ENCODE measurements at places on chromosomes 3 and 15.
A peak's percentile ranks its signal among the peaks of the same experiment; 100 is the strongest.

DNA sequence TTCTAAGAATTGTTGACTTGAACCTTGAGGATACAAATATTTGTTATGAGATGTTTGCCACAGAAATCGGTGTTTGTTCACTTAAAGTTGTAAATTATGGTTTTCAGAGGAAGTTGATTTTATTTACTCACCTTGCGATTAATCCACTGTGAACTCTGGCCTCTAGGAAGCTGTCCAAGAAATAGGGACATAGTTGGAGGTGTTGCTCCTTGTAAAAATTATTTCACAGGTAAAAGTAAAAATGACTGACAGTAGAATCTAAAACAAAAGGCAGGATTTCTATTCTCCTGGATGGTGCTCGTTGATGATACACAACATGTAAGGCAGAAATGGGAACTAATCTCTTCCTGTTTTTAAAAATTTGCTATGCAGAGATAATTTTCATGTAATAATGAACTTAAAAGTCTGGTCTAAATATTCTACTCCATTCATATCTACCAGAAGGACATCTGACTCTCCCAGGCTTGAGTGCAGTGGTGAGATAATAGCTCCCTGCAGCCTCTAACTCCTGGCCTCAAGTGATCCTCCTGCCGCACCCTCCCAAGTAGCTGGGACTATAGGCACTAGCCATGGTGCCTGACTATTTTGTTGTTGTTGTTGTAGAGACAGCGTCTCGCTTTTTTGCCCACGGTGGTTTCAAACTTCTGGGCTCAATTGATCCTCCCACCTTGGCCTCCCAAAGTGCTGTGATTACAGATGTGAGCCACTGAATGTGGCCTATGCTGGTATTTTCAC lies 17.1 kb upstream of the LZTFL1 start:
- no peak for DNase-seq

DNA sequence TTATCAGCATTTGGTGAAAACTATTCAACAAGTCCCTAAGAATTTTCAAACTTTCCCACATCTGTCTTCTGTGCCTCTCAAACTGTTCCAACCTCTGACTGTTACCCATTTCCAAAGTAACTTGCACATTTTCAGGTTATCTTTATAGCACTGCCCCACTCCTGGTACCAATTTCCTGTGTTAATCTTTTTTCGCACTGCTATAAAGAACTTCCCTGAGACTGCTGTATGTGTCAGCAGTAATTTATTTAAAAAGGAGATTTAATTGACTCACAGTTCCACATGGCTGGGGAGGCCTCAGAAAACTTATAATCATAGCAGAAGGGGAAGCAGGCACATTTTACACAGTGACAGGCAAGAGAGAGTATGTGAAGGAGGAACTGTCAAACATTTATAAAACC lies 310.9 kb upstream of the SLITRK3 start:
- DNase-seq, result no peak

GRCh38 chr15:48647962-48648361 lies 2.5 kb upstream of the FBN1 start:
- peak; percentile 45 for DNase-seq

DNA sequence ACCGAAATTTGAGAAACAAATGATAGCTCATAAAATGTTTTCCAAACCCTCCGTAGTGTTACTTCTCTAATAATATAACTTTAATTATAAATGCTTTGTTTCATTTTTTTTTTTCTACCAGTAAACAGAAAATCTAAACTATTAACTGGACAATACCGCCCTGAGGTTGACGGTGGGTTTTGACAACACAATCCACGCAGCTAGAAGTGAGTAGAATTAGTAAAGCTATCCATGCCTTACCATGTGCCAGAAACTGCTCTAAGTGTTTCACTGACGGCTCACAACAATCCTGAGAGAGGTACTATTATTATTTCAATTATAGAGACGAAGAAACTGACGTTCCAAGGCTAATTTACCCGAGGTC lies 410 bp downstream of the NDUFAF1 start:
- DNase-seq, result no peak

DNA sequence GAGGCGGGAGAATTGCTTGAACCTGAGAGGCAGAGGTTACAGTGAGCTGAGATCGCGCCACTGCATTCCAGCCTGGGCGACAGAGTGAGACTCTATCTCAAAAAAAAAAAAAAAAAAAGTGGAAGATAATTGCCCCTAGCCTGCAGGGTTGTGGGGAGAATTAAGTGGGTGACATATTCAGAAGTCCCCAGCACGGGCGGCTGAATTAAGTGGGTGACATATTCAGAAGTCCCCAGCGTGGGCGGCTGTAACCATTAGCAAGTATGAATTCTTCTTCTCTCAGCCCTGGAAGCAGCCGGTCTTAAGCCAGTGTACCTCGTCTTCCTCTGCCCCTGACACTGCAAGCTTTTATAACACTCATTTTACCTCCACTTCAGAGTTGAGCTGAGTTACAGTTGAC lies 44.7 kb downstream of the FBLN2 start:
- no peak for DNase-seq

GRCh38 chr15:73119478-73119877 lies 67.2 kb downstream of the NEO1 start:
- DNase-seq, result no peak

DNA sequence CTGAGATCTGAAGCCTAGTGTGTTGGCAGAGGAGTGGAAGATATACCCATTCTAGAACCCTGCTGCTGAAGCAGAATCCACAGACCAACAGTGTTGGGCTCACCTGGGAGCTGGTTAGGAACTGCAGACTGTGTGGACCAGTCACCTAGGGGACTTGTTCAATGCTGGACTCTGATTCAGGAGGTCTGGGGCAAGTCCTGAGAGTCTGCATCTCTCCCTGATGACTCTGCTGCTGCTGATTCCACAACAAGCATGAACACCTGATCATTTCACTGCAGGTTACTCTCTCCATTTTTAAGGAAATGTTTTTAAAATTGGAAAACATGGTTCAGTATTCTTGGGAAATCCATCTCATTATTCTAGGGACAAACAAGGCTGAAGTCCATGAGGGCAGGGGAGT lies 84.9 kb downstream of the SEMA6D start:
- DNase-seq, result no peak

GRCh38 chr3:4825436-4826236 lies 153.6 kb upstream of the BHLHE40 start:
- DNase-seq, result peak; percentile 62

DNA sequence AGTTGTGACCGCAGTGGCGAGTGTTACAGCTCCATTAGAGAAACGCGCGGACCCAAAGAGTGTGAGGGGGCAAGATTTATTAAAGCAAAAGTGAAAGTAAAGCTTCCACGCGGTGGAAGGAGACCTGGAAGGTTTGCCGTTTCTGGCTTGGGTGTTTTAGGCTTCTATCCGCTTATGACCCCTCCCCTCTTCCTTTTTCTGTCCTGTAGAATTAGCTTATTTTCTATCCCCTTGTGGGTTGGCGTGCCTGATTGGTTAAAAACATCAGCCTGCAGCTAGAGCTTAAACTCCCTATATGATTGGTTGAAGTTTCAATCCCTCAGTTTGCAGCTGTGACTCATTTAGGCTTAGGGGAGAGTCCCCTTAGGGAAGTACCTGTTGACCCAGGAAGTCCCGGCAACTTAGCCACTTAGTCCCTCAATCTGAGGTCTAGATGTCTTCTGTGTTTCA lies 39.6 kb downstream of the C3orf38 start:
- no peak for DNase-seq

DNA sequence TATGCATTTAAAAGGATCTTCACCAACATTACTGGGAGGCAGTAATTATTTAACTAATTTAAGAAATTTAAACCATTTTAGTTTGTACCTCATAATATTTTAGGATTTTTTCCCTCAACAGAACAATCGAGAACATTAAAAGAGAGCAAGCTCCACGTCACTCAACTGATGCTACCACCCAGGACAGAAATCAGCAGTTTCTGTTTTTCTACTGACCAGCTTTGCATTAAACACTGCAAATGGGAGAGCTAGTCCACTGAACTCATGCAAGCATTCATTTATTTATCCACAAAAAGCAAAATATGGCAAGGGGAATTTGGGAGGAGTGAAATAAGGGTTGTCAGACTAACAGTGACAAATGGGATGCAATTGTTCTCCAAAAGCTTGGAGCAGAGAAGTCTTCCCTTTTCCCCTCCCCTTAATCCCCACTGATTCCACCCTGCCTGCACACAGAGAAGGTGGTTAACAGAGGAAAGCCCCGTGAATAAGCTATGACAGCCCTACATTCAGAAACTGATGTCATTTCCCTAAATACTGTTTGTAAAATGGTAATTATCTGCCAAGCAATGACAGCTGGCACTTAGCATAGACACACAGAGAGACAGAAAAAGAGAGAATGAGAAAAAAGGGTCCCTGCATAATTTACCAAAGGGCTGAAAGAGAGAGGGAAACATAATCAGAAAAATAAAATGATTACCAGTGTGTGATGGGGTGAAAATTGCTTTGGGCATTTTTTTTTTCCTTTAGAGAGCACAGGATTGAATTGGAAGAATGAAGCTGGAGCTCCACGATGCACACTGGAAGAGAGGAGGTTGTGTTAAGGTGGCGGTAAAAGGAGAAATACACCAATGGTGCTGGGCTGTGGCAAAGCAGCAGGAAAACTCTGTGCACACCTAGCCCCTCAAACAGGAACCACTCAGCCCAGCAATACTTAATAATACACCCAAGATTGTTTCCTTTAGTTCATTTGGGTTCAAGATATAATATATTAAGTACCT lies 777.4 kb downstream of the TUSC7 start:
- no peak for DNase-seq

DNA sequence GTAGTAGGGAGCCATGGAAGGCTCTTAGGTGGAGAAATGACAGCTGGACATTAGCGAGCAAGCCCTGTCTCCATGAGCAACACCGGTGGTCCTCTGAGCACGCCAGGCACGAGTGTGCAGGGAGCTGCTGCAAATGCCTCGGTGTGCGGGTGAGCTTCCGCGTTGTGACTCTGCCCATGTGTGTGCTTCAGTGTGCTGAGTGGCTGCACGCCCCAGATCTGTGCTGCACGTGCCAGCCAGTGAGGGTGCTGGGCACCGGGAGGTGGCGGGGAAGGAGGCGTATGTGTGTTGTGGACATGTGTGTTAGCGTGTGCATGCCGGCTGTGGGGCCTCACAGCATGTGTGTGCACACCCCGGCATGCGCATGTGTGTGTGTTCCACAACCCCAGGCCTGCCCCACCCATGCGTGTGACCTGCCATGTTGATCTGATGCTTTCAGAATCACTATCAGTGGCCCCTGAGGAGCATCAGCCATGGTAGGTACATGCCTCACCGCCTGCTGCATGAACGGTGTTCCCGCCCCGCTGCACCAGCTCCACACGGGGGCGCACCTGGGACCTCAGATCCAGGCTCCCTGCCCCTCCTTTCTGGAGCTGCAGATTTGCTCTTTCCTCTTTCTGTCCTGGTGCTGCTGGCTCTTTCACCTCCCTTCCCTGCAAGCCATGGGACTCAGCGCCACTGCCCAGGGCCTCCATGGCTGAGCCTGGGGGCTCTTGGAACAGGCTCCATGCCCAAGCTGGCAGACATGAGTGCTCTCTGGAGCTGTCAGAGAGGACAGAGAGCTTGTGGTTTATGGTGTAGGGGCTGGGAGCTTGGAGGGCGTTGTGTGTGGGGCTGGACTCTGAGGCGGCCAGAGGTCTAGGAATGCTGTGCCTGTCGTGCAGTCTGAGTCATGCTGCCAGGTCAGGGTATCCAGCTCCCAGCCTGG lies 169.4 kb downstream of the TBC1D2B start:
- peak; percentile 14 for DNase-seq

- DNase-seq, result no peak
Measured at GRCh38 chr15:71128939-71129562, 13.8 kb downstream of the THSD4 start.

- no peak for DNase-seq
Measured at GRCh38 chr3:100097919-100098783, 16.1 kb downstream of the FILIP1L start.

DNA sequence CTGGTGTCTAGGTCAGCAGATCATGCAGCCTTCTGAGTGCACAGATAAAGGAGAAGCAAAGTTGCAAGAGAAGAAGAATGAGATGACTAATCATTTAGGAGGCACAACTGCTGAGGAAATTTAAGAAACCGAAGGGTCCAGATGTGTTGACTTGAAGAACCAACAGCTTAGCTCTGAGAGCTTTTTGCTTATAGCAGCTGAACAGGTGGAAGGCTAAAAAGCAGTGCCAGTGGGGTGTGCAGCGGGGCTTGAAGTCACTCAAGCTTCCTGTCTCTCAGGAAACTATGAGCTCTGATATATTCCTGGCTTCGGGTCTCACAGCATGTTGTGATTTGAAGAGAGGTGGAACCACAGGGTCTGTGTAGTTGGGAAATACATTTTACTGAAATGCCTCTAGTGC lies 305.7 kb downstream of the RYR3 start:
- DNase-seq, result no peak

DNA sequence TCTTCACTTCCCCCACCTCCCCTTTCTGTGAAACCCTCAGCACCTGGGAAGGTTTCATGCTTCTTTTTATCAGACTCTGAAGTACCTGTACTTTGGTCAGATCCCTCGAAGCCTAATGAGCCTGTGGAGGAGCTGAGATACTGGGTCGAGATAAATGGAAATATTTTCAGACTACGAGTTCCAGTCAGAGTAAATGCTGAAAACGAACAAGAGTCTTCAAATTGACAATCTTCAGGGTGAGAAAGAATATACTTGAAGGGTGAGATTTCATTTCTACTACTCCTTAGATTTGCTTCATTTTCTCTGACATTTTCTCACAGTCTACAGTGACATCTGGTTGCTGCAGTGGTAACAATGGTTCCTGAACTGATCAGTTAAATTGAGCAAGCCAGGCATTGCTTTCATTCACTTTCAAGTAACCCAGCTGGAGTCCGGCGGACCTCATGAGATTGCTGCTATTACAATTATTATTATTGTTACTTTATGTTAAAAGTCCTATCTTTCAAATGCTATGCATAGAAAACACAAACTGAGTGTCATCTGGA lies 337.2 kb downstream of the VGLL3 start:
- peak; percentile 9 for DNase-seq

DNA sequence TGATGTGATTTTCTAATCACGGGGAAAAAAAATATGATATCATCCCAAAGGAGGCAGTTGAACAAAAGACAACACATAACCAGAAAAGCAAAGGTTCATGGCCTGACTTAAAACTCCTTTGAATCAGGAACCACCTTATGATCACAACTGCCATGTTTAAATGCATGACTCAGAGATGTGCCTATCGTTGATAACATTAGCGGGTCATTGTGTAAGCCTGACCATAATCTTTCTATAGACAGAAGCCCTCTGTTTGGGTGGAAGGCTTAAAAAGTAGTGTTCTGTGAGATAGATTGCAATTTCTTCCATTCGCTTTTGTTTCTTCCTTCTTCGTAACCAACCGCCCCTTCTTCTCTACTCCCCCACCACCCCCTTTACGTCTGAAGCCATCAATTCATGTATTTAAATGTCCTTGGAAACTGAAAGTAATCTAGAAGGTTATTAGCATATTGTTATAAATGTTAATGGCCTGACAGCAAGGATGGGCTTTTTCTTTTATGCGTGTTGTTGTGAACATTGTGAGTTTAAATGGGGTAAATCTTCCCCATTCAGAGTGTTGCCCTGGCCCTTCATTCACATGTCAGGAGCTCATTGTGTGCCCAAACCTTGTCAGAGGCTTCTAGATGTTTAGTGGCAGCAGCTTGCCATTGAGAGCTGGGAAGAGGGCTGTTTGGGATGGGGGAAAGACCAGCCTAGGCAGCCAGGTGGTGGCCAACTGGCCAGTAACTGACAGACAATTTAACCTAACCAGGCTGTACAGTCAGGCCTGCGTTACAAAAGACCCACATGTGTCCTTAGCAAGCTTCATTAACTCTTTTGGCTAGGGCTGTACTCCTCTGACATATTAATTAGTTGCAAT lies 64.5 kb downstream of the EPHA3 start:
- DNase-seq, result no peak

- DNase-seq, result peak; percentile 70
Measured at GRCh38 chr3:149003653-149004305, 12.4 kb downstream of the GYG1 start.

GRCh38 chr15:29887721-29888120 lies 65.5 kb upstream of the TJP1 start:
- no peak for DNase-seq
